Activated T-cell treated with anti-CD3 and anti-CD28 coated beads, Interleukin-2, amount 50 U/mL, for 1 hour (primary cell): ENCODE measurements at places on chromosomes 11 and 22.
A peak's percentile ranks its signal among the peaks of the same experiment; 100 is the strongest.

DNA sequence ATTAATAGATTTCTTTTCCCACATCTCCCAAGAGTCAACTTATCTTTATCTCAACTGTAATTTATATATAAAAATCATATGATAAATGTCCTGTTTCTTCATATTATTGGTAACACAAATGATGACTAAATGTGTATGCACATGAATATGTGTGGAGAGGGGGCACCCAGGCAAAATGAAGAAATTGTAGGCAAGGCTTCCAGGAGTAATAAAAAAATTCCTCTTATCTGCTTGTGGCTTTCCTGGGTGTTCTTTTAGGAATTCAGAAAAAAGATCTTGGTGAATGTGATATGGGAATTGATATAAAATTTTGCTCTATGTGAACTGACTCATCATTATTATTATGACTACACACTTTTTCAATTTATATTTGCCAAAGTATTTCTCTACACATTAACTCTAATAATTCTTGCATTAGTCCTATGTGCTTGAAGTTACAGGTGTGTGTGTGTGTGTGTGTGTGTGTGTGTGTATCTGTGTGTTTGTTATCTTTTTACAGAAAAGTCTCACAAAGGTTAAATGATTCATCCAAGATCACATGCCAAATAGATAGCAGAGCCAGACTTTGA, 197.8 kb downstream of the SOX6 start:
- no peak for DNase-seq

GRCh38 chr11:69138265-69138664, 17.5 kb upstream of the SMIM38 start:
- DNase-seq, result no peak

DNA sequence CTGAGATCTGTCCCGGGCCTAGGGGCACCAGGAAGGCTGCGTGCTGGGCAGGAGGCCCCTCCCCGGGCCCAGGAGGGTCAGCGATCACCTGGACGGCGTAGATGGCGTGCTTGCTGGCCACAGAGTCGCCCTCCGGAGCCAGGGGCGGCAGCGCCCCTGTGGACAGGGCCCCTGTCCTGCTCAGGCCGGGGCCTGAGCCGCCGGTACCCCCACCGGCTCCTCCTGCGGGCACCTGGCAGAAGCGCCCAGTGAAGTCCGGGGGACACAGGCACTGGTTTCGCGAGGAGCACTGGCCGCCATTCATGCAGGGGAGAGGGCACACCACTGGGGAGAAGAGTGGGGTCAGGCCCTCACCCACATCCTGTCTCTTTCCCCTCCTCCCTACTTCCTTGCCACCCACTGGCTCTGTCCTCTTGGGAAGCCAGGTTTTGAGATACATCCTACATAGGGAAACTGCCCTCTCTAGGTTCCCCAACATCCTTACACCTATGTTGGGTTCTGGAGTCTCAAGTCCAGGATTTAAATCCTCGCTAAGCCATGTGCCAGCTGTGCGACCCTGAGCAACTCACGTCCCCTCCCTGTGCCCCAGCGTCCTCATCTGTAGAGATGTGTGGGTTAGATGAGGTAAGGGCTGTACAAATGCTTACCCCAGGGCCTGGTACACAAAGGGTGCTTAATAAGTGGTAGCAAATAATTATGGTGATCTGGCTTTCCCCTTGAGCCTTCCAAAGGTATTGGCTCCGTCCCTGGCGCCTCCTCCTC, 3.9 kb downstream of the LTBP3 start:
- DNase-seq, result no peak

DNA sequence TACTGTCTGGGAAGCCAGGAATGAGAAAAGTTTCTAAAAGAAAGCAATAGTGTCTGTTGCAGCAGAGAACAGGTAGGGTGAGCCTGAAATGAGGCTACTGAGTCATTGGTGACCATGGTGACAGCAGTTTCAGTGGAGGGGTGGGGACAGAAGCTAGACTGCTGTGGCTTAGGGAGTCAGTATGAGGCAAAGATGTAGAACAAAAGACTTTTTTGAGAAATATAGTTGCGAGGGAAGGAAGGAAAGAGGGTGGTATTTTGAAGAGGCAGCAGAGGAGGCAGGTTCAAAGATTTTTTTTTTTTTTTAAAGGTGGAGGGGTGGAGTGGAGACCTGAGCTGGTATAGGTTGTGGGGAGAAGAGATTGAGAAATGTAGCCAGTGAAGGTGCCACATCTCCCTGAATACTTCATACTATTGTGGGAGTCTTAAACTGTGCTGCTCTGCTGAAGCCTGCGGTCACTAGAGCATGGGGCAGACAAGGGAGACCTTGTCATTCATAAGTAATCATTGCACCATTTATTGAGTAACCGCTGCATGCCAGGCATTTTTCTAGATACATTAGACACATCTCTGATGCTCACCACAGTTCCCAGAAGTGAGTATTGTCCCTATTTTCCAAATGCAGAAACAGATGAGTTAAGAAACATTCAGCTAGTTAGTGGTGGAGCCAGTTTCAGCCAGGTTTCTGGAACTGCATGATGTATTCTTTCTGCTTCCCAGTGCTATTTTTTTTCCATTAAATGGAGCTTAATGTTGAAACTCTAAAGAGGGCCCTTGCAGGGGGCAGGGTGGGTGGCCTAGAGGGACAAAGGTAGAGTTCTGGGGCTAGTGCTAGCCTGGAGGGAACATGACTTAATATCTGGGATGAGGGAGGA, 49.9 kb downstream of the STIM1 start:
- peak; percentile 51 for DNase-seq

GRCh38 chr11:63709336-63709884, 28.1 kb downstream of the RTN3 start:
- DNase-seq, result no peak

GRCh38 chr11:68960294-68961071, 20.3 kb downstream of the MRGPRD start:
- DNase-seq, result no peak
